Fibroblast of lung (primary cell): ENCODE measurements at places on chromosomes 6 and 20.

DNA sequence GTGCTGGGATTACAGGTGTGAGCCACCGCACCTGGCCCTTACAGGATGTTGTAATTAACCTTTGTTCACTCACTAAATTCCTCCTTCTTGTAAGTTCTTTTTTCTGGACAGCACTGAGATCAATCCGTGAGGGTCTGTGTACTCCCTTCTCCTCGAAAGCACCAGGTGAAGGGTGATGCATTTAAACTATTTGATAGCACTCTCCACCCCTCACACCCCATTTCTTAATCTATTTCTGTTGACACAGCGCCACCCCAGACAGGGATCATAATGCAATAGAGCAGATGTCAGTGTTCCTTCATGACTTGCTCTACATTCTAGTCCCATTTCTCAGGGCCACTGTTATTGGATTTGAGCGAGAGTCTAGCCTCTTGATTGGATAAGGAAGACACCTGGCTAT lies 46.3 kb downstream of the PPP1R14C start:
- no peak for DNase-seq

GRCh38 chr20:11966186-11966585 lies 48.5 kb downstream of the BTBD3 start:
- DNase-seq = no peak

- DNase-seq = peak; percentile 95
Measured at GRCh38 chr6:112298816-112299281, 44.5 kb upstream of the LAMA4 start.

DNA sequence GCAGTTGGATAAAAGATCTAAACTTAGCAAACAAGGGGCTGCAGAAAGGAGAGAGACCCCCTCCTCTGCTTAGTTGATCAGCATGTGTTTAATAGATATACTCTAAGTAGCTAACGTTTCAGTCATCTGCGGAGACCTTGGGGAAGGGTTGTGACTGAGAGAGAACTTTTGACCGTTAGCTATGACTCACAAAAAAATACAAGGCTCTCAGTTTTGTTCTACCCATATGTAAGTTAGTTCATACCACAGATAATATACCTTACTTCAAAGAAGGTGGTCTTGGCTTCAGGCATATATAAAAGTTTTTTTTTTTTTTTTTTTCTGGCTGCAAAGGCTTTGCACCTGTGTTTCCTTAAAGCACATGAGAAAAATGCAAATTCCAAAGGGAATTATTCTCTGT lies 258.9 kb downstream of the GJA1 start:
- DNase-seq = peak; percentile 76

DNA sequence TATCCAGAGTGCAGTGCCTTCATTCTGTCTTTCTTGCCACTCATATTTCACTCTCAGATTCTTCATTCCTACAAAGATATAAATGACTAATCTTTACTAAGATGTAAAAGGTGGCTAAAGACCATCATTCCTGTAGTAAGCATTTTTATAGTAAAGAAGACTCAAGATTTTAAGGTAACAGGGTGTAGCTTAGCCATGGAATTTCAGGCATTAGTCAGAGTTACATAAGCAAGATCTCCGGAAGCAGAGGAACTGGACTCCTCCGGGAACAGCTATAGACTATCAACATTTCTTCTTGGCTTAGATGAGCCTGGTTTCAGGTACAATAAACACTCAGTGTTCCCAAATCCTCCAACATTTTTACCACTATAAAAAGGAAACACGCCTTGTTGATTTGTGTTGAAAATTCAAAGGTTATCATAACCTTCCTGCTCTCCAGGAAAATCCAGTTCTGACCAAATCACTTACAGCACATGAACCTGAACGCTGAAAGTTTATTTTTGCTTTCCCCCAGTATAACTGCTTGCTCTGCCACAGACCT lies 23.7 kb downstream of the SERPINB1 start:
- peak; percentile 29 for DNase-seq

- DNase-seq = peak; percentile 76
Measured at GRCh38 chr6:36735110-36736071, 37.8 kb downstream of the RAB44 start.

GRCh38 chr6:14706378-14706929 lies 539.4 kb upstream of the JARID2 start:
- peak; percentile 100 for DNase-seq

DNA sequence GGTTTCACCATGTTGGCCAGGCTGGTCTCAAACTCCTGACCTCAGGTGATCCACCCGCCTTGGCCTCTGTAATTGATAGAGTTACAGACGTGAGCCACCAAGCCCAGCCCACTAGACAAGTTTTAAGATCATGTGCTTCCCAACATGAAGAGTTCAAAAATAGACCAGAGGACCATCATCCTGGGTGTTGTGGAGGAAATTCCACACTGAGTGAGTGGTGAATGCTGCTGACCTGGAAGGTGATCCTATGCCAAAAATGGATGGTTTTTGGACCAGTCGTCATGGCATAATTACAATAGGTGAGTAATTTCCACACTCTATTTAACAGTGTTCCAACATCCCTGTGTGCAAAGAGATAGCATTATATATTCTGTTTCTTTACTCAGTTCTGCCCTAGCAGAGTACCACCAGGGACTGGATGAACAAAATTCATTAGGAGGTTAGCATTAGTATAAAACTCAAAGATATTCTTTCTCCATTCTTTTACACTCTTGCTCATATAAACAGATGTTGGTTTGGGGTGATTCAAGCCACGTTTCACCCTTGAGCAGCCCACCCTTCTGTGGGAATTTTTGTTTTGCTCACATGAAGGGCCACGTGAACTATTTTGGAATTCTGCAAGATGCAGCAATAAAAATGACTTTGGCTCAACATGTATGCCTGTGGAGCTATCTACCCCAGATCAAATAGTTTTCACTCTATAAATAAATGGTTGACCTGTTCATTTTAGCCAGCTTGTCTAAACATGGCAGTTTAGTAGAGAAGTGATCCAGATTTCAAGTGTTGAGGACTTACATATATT lies 206.2 kb upstream of the TCF21 start:
- DNase-seq = peak; percentile 59
